GM12865 (cell line): ENCODE measurements at places on chromosomes 7 and 10.
A peak's percentile ranks its signal among the peaks of the same experiment; 100 is the strongest.

GRCh38 chr10:97406064-97406463 lies 4.9 kb upstream of the RRP12 start:
- no peak for DNase-seq

GRCh38 chr7:15684871-15685270 lies 1.6 kb downstream of the MEOX2 start:
- DNase-seq = no peak

GRCh38 chr7:23266918-23267317 lies 20.3 kb downstream of the GPNMB start:
- DNase-seq = no peak

DNA sequence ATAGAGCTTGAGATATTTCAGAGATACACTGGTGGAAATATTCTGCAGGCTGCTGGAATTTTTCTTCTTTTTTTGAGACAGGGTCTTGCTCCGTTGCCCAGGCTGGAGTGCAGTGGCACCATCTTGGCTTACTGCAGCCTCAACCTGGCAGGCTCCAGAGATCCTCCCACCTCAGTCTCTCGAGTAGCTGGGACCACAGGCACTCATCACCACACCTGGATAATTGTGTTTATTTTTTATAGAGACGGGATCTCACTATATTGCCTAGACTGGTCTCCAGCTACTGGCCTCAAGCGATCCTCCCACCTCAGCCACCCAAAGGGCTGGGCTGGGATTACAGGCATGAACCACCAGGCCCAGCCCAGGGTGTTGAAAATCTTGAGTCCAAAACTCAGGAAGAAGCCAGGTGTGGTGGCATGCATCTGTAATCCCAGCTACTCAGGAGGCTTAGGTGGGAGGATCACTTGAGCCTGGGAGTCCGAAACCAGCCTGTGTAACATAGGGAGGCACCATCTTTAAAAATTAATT lies 55.7 kb upstream of the FOXK1 start:
- DNase-seq = no peak

DNA sequence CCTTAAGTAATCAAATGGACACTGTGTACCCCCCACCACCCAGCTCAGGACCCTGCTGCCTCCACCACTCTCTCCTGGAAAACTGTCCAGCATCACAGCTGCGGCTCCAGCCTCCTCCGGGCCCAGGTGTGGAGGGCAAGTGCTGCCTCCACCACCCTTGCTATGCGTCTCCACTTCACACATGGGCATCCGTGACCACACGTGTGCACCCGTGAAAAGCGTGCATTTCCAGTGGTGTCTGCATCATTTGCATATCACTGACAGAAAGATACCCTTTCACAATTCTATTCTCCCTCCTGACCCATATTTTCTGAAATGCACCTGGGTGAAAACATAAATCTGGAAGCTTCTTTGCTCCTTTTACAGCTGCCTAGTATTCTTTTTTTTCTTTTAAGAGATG lies 89.7 kb upstream of the PDGFA start:
- DNase-seq = no peak

DNA sequence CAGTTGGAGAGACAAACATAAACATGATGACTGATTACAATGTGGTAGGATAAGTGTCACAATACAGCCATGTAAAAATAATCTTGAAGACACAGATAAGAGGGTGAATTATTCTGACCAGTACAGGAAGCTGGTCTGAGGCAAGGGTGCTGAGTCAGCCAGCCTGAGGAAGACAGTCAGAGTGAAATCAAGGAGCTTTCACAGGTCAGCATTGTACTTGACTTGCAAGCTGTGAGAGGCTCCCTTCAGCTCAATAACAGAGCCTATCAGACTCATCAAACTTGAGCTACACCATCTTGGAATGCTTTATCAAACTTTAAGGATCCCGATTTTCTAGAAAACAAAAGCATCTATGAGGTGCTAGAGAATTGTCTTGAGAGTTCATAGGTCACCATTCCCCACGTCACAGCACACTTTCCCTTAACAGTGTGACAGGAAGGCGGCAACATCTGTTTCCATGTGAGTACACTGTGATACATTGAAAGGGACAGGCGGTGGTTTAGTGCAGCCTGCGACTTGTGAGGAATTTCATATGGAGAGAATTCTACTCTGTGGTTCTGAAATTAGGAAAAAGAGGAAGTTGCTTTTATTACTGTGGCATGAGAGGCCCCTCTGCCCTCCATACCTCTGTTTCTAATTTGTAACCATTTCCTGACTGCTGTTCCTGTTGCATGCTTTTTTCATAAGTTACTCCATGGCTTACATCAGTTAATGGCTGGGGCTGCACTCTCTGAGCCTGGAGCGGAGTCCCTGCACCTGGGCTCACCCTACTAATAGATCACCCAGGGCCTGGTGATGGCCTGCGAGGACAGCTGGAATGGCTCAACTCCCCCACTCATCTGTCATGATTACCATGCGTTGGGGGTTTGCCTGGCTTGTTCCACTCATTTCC lies 417.1 kb downstream of the SUGCT start:
- DNase-seq = peak; percentile 34

- DNase-seq = no peak
Observed at GRCh38 chr7:16271355-16271915, 149.9 kb downstream of the CRPPA start.

- peak; percentile 82 for DNase-seq
Observed at GRCh38 chr10:31381766-31382316, 62.8 kb downstream of the ZEB1 start.

DNA sequence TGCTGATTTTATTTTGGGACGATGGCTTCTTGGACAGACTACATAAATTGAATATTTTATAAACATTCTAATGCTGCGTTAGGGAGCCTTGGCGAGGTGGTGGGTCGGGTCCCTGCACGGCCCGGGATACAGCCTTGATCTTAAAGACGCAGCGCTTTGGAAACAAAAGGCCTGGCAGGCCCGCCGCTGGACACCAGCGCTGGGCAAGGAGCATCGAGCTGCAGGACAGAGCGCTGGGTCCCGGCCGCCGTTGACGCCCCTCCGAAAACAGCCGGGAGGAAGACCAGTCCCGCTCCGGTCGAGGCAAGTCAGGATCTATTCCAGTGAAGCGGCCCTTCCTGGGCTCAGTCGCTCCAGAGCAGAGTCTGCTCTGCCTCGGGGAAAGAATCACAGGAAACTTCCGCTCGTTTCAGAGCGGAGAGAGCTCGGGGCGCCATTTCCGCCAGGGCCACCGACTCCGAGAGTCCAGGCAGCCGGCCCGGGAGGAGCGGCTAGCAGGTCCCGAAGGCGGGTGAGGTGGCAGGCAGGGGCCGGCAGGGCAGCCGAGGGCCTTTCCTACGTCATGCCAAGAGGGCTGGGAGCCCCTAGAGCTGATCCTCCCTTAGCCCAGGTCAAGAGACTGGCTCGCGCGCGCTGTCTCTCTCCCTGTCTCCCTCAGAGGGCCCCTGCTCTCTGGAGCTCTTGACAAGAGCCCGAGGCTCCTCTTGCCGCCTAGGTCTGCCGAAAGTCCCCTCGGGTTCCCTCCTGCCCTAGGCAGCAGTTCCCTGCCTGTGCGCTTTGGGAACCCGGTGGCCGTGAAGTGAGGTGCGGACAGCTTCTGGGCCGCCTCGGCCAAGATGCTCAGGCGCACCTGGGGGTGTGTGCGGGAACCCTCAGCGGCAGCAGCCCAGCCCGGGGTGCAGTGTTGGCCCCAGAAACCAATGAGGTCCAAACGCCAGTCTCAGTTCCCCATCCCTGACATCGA lies 1.4 kb upstream of the DRGX start:
- no peak for DNase-seq

- DNase-seq = no peak
Observed at GRCh38 chr7:42448901-42449300, 211.9 kb upstream of the GLI3 start.

DNA sequence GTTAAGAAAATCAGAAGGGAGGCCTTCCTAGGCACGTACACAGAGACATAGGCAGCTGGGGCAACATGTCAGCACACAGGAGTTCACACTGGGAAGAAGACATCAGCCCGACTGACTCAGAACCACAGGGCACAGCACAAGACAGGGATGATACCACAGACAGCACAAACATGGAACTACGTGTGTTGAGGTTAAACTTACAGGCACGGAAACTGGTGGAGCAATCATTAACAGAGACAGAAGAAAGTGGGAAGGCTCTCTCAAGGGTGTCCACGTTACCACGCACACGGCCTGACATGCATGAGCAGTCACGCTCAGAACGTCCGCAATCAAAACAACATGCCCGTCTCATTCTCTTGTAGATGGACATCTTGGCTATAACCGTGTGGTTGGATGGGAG lies 636.4 kb downstream of the KCNMA1 start:
- DNase-seq = no peak

DNA sequence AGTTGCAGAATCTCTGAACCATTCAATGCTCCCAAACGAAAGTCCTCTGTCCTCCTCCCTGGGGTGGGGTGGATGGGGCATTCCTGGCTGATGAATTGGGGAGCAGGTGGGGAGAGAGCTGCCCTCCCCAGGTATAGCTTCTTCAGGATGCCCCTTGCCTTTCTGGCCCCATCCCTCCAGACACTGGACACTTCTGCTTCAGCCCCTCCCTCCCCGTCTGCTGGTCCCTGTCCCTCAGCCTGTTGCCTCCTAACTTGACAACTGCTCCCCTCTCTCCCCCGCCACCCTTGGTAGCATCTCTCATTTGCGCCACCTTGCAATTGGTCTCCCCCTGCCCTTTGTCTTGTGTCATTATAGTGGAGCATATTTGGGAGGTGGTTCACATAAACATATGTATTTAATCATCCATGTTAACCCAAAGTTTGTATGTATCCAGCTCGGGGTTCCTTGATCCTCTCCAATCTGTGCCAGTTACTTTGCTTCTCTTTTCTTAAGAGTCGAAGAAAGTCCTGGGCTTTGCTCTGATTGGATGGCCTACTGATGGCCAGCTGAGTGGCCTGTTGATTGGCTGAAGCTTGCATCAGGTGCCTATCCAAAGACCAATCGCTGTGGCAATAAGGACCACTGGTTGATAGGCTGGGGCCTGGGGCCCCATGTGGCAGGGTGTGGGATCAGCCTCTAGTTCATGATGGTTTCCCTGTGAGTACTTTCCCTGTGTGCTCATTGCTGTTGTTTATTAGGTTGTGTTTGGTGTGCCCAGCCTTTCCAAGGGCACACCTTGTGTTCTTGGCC lies 4.0 kb upstream of the GCK start:
- peak; percentile 9 for DNase-seq

- DNase-seq = no peak
Observed at GRCh38 chr10:111265341-111265740, 188.5 kb downstream of the ADRA2A start.

GRCh38 chr7:124275411-124275810 lies 242.5 kb upstream of the TMEM229A start:
- DNase-seq = no peak

DNA sequence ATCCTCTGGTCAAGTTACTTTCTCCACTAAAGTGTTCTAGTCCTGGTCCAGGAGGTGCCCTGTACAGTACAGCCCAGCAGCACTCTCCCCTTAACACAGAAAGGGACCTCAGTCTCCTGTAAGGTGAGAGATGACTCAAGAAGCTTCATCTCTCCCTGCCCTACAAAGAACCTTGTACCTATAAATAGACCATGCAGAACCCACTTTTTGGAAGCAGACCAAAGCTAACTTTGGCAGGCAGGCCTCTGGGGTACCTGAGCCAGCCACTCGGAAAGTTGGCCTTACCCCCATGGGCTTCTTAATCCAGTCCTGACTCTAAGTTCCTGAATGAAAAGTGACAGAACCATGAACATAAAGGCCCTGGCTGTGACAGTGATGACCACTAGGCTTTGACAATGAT lies 454.8 kb downstream of the KCNMA1 start:
- DNase-seq = no peak

GRCh38 chr10:124621637-124622036 lies 122.5 kb downstream of the FAM53B start:
- DNase-seq = no peak

DNA sequence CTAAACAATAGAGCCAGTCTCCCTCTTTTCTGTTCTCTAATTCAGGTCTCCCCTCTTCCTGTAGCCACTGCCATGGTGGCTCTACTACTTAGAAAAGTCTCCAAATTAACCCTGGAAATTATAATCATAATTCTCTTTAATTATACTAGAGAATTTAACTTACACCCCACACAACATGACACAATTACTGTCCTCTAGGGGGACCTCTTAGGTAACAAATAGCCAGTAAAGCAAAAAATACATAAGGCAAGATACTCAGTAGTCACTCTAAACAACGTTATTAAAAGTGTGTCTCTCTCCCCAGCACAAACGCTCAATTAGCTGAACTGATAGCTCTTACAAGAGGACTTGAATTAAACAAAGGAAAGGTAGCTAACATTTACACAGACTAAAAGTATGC lies 44.3 kb upstream of the ZNF107 start:
- no peak for DNase-seq

- peak; percentile 47 for DNase-seq
Observed at GRCh38 chr10:71323407-71323806, 4.3 kb downstream of the SLC29A3 start.

DNA sequence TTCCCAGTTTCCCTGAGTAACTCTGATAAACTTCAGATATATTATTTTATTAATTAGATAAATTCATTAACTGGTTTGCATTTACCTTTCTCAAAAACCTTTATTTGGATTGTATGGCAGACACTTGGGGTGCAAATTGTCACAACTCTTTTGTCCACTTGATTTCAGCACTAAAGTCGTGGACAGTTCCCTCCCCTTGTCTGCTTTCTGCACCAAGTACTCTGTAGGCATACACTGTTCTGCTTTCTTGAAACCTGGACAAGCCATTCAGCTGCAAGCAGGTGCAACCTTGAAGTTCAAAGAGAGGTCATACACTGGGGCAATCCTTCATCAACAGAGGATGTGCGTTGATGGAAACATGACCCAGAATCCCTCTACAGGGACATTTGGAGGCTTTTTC lies 162.9 kb downstream of the ARL5B start:
- DNase-seq = peak; percentile 6

GRCh38 chr7:7848246-7848645 lies 120.3 kb upstream of the GLCCI1 start:
- DNase-seq = peak; percentile 22

DNA sequence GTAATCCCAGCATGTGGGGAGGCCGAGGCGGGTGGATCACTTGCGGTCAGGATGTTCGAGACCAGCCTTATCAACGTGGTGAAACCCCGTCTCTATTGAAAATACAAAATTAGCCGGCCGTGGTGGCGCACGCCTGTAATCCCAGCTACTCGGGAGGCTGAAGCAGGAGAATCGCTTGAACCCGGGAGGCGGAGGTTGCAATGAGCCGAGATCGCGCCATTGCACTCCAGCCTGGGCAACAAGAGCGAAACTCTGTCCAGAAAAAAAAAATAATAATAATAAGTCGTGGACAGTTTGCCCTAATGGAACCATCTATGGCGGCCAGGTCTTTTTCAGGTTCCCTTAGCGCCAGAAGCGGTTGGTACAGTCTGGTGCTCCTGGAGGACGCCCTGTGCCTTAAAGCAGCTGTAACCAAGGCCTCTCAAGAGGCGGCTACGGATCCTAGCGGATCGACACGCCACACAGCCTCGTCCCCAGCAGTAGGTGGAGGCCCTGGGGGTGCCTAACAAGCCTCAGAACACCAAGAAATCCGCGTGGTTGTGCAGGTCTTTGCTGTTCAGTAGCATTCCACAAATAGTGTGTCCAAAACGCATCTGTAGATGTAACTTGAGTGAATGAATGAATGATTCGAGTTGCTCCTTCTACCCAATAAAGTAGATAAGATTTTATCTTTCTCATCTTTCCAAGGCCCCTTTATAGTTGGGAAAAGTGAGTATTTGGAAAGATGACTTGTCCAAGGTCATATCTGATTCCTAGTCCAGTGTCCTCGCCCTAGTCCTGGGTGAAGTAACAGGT lies 982 bp downstream of the PGAM1 start:
- DNase-seq = peak; percentile 53
